ENCODE measurements at places on chromosomes 16 and 17.

DNA sequence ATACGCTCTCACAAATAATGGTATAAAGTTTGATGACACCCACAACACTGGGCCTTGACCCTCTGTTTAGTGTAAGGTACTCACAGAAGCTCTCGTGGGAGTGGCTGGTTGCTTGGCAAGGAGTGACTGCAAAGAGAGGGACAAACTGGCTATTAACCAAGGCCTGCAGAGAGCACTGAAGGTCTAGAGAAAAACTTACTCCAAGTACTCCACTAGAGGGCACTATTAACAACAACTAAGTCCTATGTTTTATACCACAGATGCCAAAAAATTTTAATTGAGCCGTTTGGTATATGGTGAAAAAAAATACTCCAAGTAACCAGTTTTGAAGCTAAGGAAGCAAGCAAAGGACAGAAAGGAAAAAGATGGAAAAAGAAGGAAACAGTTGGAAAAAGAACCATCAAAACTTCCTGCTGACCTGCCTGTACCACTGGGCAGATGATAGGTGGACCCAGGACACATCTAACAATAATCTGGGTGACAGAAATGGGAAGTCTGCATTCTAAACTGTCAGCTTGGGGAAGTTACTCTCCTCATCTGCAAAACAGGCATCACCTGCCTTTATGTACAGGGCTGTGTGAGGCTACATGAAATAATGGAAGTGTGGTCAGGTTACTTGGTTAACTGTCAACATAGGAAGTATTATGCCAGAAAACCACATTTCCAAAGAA lies 23.2 kb downstream of the DYNC1LI2 start:
- DNase-seq: no peak

DNA sequence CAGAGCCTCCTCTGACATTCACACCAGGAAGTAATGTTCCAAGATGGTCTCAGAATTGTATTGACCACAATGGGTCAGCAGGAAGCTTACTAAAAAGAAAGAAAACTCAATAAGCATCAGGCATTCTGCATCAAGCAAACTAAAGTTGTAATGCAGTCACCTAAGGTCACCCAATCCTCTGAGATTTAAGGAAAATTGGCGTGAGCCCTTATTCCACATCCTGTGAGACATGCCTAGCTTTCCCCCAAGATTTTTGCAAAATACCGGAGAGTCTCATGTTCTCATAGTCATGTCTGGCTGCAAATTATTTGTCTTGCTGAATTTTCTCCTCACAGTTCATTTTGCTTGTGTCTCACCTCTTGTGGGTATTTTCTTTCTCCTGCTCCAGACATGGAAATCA lies 417.1 kb upstream of the SOX9 start:
- no peak for DNase-seq

DNA sequence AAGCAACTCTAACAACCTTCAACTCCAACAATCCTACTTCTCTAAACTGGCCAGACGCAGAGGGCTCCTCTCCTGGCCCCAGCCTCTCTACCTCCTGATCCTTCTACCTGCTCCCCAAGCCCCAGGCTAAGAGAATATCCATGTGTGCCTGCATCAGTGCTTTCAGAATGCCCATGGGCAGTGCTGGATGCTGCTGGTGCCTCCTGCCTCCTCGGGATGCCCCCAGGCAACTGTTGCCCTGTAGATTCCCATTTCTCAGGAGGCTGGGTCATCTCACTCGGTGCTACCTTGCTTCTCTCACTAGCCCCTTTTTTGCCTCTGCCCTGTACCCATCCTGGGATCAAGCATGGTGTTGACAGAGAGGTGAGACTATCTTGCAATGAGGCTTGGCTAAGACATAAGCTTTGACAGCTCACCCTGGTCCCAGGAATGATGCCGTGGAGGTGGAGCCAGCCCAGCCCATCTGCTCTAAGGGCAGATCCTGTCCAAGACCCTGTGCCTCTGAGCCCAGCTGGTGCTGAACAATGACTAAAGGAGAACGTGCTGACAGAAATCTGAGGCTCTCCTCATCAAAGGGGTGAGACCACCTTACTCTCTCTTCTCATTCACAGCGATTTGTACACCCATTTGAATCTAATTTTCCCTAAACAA lies 19.4 kb upstream of the SUPT4H1 start:
- DNase-seq: no peak

- no peak for DNase-seq
These were observed 46.4 kb downstream of the NKD1 start for GRCh38 chr16:50594308-50595260.

DNA sequence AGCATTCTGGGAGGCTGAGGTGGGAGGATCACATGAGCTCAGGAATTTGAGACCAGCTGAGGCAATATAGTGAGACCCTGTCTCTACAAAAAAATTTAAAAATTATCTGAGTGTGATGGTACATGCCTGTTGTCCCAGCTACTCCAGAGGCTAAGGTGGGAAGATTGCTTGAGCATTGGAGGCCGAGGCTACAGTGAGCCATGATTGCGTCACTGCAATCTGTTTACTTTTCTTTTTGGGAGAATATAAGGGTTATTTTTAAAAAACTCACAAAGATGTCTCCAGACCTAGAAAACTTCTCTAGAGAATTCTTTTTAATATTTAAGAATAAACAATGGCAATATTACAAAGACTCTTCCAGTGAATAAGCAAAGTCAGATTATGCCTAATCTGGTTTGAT lies 226.9 kb downstream of the BCAS3 start:
- no peak for DNase-seq

- DNase-seq: no peak
These were observed 112.6 kb upstream of the LHX1 start for GRCh38 chr17:36824678-36825101.

- no peak for DNase-seq
These were observed 33.9 kb downstream of the GSE1 start for GRCh38 chr16:85646976-85647375.

GRCh38 chr17:82126556-82127314 lies 28.7 kb upstream of the FASN start:
- DNase-seq: no peak

DNA sequence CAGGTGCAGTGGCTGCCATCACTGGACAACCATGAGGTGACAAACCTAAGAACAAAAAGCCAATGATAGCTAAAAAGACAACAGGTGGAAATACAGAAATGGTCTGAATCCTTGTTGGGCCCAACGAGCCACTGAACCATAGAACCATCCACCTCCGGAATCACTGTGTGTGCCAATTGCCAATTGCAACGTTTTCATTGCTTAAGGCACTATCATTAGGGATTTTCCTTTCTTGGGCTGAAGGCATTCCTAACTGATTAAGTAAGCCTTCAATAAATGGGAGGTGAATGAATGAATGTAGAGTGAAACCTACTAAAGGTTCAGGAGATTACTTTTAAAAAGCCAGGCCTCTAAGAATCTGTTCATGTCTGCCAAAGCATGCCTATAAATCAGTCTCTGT lies 3.6 kb downstream of the USP31 start:
- DNase-seq: no peak

DNA sequence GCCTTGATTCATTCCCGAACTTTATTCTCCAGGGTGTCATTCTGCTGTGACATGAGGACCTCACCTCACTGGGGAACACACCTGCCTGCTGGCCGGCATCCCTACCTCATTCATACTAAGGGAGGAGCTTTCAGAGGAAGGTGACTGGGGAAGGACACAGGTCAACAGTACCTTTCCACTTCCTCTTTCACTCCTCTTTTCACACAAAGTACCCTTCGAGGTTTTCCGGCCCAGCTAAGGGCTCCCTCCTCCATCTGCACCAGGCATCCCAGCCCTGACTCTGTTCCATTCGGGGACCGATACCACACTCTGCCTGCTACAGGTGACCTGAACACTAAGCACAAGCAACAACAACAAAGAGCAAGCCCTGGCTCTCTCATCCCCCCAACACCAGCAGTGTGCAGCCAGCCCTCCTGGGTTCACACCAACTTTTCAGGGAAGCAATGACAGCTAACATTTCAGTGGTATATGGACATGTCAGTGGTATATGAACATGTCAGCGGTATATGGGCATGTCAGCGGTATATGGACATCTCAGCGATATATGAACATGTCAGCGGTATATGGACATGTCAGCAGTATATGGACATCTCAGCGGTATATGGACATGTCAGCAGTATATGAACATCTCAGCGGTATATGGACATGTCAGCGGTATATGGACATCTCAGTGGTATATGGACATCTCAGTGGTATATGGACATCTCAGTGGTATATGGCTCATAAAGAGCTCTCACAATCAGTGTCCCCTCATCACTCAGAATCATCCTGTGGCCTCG lies 16.0 kb downstream of the TRIM25 start:
- DNase-seq: no peak

GRCh38 chr17:19833914-19834313 lies 33.8 kb downstream of the ULK2 start:
- DNase-seq: no peak

GRCh38 chr17:77423589-77424451 lies 283.1 kb downstream of the SEC14L1 start:
- peak; percentile 98 for DNase-seq

GRCh38 chr17:49063652-49064051 lies 66.5 kb downstream of the IGF2BP1 start:
- no peak for DNase-seq

DNA sequence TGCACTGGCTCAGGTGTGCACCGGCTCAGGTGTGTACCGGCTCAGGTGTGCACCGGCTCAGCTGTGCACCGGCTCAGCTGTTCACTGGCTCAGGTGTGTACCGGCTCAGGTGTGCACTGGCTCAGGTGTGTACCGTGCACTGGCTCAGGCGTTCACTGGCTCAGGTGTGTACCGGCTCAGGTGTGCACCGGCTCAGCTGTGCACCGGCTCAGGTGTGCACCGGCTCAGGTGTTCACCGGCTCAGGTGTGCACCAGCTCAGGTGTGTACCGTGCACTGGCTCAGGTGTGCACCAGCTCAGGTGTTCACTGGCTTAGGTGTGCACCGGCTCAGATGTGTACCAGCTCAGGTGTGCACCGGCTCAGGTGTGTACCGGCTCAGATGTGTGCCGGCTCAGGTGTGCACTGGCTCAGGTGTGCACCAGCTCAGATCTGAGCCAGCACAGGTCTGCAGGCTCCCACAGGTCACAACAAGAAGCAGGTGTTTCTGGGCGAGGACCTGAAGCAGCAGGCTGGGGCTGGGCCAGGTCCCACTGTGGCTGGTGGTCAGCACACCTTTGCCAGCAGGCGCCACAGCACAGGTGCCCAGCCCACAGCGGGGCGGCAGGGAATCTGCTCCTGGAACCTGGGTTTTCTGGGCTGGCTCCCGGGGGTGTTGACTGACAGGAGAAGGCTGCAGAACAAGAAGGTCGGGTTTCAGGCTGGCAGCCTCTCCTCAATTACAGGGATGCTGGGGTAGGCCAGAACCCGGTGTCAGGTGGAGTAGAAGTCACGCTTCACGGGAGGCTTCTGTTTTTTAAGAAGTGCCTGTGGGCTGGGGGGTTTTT lies 17.2 kb downstream of the METRNL start:
- no peak for DNase-seq

DNA sequence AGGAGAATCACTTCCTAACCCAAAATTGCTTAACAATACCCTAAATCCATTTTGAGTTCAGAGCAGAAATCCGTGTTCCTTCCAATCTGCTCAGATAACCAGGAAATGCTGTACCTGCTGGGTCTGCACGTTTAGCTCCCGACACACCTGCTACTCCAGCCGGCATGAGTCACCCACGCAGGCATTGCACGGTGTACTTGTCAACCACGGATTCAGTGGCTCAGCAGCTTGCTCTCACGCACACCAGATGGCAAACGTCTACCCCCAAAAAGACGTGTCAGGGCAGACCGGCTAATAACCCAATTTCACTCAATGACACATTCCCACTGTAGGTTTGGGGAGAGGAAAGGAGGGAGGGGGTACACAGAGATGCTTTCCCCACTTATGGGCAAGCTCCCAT lies 468.1 kb downstream of the SOX9 start:
- no peak for DNase-seq

GRCh38 chr17:73288534-73289302 lies 23.1 kb downstream of the CDC42EP4 start:
- no peak for DNase-seq

GRCh38 chr17:1455291-1455796 lies 688 bp downstream of the CRK start:
- peak; percentile 88 for DNase-seq

- no peak for DNase-seq
These were observed 393 bp downstream of the ANKRD11 start for GRCh38 chr16:89489898-89490438.

- peak; percentile 60 for DNase-seq
These were observed 15.6 kb upstream of the SLC38A8 start for GRCh38 chr16:84058211-84058610.

GRCh38 chr16:80931801-80932707 lies 74.6 kb downstream of the CMC2 start:
- DNase-seq: peak; percentile 77

- DNase-seq: no peak
These were observed 51.1 kb downstream of the SRCIN1 start for GRCh38 chr17:38554430-38555350.

- DNase-seq: no peak
These were observed 70.4 kb downstream of the ZDHHC7 start for GRCh38 chr16:84940670-84941551.

DNA sequence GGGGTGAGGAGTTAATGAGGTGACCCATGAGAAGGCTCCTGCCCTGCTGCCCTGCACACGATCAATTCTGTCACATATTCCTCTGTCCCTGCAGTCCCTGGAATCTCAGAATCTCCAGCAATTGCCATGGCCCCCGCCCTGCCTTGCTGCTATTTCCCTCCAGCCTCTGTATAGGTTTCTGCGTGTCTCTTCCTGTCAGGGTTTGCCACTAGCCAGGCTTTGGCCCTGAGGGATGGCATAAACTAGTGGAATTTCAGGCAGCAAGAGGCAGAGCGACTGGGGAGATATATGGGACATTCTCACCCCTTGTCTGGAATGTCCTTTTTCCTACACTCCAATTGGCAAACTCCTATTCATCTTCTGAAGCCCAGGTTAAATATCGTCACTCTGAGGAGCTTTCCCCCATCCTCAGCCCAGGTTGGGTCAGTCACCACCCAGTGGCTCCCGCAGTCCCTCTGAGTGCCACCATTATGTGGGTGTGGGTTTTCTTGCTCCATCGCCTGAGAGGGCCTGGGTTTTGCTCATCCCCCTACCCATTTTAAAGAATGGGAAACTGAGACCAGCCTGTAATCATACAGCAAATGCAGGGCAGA lies 15.5 kb upstream of the NATD1 start:
- no peak for DNase-seq

DNA sequence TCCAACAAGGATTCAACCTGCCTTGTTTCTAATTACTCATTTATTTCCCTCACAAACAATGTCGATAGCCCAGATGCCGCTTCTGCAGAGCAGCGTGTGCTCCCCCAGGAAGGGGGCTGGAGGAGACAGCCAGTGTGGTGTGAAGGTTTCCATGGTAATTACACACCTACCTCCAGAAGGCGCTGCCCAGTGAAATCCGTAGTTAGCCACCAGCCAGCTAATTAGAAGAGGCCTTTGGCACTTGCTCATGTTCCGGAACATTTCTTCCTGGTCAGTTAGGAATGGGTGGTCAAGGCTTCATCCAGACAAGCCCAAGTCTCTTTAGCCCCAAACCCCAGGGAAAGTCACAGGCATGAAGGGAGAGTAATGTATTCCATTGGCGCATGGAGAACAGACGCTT lies 342.5 kb upstream of the C16orf82 start:
- DNase-seq: no peak

GRCh38 chr17:50347117-50347893 lies 1.4 kb downstream of the XYLT2 start:
- no peak for DNase-seq

GRCh38 chr16:2964475-2965336 lies 631 bp downstream of the KREMEN2 start:
- DNase-seq: no peak
